ENCODE measurements at places on chromosomes 2 and 18.

GRCh38 chr2:237883951-237884446, 24.6 kb downstream of the RAMP1 start:
- no peak for DNase-seq

GRCh38 chr2:123853161-123853560, 171.9 kb upstream of the CNTNAP5 start:
- no peak for DNase-seq

- no peak for DNase-seq
Observed at GRCh38 chr18:34697233-34697632, 12.9 kb upstream of the DTNA start.

GRCh38 chr2:17858064-17858463, 20.4 kb upstream of the KCNS3 start:
- no peak for DNase-seq

- DNase-seq: no peak
Observed at GRCh38 chr2:55157474-55157884, 74.6 kb downstream of the CLHC1 start.

DNA sequence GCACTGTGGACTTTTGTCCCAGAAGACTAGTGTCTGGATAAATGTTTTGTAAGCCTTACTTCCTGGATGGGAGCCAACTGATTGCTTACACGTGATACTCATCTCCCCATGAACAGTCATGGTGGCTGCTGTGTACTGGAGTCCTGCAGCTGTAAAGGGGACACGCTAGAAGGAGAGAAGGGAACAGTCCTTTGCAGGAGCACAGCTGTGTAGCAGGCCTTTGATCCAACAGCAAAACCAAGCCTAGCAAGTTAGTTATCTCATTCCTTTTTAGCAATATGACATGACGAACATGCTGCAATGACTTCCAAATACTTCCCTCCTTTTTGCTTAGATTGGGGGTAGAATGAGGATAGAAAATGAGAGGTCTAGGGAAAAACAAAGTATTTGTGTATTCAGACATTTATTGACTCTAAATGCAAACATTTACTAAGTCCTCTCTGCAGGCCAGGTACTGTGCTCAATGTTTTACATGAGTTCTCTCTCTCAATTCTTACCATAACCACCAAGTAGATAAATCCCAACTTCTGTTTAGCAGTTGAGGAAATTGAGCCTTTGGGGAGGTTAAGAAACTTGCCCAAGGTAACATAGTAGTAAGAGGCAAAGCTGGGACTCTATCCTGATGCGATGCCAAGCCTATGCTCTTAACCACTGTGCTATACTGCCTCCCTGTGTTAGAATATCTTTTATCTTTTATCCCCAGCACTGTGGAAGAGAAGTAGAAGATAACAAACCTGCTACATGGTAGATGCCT, 55.4 kb upstream of the CD28 start:
- no peak for DNase-seq
